Right ventricle myocardium superior (tissue), 1 donor: ENCODE measurements at places on chromosomes 2 and 18. TPM values are rescaled to one million over a fixed set of nuclear protein-coding genes. Genes with fewer than 3 reads are reported as not detected.

Gene LOXL3
- total RNA-seq, result 3.6 TPM

Gene CIB4
- total RNA-seq, result not detected

Gene HAAO
- 2.3 TPM for total RNA-seq

Gene SH3RF3
- 6.6 TPM for total RNA-seq

Gene APOB
- total RNA-seq, result 8.5 TPM

DNA sequence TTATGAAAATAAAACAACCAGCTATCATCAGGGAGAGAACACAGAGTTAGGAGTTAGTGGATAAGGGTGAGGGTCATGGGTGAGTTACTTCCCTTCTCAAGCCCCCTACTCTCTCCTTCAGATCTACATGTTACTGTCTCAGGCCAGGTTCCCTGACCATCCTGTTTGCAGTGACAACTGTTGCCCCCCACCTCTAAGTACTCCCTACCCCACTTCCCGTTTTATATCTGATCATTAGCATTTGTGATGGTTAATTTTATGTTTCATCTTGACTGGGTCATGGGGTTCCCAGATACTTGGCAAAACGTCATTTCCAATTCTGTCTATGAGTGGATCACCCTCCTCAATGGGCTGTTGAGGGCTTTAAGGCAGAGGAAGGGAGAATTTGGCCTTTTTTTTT is 32.8 kb upstream of the ATP8B1 start:
- DNase-seq, result no peak

GRCh38 chr2:15718103-15718943 is 126.7 kb downstream of the DDX1 start:
- no peak for DNase-seq
